CMK (cell line): ENCODE measurements at places on chromosomes 7 and 10.

DNA sequence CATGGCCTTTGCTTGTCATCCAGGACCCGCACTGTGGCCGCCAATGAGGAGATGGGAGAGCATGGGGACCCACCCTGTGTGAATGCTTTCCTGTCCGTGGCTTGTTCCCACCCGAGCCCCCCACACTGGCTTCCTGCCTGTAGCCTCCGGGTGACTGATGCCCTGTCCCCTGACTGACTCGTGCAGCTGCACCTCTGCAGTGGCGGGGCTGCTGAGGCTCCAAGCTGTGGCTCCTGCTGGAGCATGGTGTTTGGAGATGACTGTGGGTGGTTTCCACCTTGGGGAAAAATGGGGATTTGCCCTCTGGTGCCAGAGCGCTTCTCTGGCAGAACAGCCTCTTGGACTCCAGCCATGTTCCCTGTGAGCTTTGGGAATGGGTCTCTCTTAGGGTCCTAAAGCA is 2.1 kb downstream of the CAMK1D start:
- no peak for DNase-seq

DNA sequence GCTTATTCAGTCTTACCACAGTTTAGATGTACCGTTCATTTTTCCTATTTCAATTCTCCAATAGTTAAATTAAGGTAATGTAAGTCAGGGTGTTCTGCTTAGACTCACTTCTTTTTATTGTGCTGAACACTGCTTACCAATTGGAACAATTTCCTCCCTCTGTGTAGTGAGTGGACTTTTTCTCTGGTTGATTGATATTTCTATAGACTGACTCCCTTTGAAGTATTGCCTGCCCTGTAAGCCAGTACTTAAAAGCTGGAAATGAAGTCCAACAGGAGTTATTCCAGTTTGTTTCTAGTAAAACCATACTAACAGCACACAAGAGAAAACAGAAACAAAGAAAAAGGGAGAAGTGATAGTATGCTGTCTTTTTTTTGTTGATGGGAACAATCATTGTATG is 1674.9 kb downstream of the REEP3 start:
- no peak for DNase-seq

DNA sequence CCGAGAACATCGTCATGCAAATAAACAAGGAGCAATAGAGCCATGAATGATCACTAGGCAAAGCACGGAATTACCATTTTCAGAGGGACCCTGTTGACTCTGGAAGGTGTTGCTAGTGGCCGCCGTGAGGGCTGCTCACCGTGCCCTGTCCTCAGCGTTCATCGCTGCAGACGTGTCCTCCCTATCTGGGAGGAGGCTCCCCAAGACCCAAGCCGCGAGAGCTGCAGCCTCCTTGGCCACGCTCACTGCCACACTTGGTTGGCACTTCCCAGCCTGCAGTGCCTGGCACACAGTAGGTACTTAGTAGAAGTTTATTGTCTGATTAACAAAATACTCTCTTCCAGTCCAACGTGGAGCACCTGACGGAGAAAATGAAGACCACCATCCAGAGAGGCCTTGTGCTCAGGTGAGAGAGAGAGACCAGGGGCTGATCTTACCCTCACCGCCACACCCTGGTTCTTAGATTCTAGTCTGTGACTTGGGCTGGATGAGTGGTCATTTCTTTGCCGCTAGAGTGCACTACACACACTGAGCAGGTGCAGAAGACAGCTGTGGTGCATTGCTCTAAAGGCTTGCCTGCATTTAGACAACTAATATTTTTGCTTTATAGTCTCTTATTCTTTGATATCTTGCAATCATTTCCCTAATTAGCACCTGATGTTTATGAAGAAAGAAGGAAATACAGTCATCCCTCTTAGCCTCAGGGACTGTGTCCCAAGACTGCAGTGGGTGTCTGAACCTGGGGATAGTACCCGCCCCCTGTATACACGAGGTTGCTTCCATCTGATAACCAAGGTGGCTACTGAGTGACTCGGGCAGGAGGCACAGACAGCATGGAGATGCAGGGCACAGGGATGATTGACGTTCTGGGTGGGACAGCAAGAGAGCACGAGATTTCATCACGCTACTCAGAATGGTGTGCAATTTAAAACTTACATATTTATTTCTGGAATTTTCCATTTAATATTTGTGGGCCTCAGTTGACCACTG is 40.3 kb downstream of the PITRM1 start:
- no peak for DNase-seq

DNA sequence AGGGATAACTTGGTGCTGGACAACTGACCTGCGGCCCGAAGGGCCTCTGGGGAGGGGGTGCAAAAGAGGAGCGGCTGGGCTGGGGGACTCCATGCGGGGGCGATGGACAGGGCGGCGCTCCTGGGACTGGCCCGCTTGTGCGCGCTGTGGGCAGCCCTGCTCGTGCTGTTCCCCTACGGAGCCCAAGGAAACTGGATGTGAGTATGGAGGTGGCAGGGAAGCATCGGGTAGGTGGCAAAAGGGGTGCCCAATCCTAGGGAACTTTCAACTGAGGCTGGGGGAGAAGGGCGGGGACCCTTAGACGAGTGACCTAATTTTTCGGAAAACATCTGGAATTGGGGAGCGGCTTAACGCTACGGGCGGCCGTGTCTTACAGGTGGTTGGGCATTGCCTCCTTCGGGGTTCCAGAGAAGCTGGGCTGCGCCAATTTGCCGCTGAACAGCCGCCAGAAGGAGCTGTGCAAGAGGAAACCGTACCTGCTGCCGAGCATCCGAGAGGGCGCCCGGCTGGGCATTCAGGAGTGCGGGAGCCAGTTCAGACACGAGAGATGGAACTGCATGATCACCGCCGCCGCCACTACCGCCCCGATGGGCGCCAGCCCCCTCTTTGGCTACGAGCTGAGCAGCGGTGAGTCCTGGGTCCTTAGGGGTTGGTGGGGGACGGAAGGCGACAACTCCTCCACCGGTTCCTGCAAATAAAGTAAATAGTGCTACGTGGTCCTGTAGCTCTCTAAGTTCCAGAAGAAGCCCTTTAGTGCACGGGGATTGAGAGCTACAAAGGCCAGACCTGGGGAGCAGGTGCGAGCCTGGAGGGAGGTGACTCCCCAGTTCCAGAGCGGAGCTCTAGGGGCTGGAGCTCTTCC is 622 bp downstream of the WNT16 start:
- no peak for DNase-seq

- no peak for DNase-seq
These were observed 782.0 kb upstream of the ZWINT start for GRCh38 chr10:57142925-57143576.

- no peak for DNase-seq
These were observed 4.7 kb upstream of the H2AZ2 start for GRCh38 chr7:44852590-44852989.

DNA sequence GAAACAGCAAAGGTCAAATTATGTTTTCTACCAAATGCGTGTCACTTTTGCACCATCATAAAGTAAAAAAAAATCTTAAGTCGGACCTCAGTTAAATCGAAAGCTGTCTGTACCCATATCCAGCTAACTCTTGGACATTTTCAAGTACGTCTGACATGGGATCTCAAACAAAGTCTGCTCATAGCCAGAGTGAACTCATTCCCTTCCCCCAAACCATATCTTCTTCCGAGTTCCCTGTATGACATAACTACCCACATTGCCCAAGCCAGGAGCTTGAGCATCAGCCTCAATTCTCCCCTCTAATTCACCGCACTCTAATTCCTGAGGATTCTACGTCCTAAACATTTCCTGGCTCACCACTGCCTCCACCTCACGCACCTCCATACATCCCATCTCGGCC is 44.8 kb upstream of the TARP start:
- no peak for DNase-seq

GRCh38 chr7:4629287-4629895 is 52.7 kb upstream of the FOXK1 start:
- DNase-seq: no peak
